ENCODE measurements at places on chromosomes 2 and 18.

GRCh38 chr2:237139123-237139675 lies 53.5 kb downstream of the COPS8 start:
- DNase-seq = no peak

- no peak for DNase-seq
Measured at GRCh38 chr18:28110924-28111323, 66.0 kb downstream of the CDH2 start.

DNA sequence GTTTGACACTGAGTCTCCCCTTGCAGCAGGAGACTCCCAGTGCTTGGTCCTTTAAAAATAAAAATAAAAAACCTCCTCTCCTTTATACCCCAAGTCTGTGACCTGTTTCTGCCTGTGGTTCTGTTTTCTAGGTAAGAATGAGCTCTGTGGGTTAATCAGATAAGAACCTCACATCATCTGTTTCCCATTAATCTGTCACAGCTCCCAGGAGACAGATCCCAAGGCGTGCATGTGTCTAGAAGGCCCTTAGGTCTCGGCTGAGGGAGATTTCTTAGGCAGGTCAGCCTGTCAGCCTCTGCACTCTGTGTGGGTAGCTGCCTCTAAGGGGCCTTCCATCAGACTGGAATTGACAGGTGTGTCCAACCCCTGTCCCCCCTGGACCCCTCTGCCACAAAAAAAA lies 80.7 kb downstream of the FHOD3 start:
- DNase-seq = no peak

DNA sequence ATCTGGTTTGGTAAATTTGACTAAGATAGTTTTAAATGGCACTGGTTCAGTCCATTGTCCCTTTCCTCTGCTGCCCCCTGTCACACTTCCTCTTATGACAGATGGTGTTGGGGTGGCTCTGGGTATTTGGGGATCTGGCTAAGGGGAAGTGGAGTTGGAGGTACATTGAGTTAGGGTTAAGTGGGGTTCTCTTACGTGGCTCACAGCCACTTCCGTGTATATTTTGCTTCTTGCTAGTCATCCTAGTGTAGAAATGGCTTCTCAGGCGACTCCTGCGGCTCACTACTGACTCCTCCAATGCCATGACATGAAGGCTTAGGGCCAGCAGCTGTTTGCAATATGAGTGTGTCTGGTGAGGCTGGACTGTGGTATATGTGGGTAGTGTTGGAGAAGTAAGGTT lies 187.0 kb downstream of the HAUS1 start:
- no peak for DNase-seq

GRCh38 chr2:59196491-59196890 lies 955.4 kb upstream of the FANCL start:
- no peak for DNase-seq

- DNase-seq = no peak
Measured at GRCh38 chr18:8029061-8029460, 461.9 kb downstream of the PTPRM start.

GRCh38 chr2:201546576-201546975 lies 95.0 kb downstream of the STRADB start:
- DNase-seq = no peak

DNA sequence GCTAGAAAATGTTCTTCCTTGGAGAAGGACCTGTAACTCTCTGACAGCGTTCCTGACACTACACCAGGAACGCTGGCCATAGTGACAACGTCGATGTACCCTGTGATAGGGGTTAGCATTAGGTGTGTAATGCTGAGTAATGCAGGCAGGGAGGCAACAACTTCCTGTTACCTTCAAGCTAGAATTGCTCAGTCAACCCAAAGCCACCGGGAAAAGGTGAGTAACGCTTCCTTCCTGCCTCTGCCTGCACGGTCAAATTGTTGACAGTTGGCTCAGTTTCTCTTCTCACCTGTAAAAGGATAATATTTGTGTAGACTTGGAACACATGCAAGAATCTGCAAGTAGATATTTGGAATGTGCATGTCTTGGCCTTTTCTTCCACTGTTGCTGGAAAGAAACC lies 12.7 kb downstream of the FAM110C start:
- DNase-seq = no peak

DNA sequence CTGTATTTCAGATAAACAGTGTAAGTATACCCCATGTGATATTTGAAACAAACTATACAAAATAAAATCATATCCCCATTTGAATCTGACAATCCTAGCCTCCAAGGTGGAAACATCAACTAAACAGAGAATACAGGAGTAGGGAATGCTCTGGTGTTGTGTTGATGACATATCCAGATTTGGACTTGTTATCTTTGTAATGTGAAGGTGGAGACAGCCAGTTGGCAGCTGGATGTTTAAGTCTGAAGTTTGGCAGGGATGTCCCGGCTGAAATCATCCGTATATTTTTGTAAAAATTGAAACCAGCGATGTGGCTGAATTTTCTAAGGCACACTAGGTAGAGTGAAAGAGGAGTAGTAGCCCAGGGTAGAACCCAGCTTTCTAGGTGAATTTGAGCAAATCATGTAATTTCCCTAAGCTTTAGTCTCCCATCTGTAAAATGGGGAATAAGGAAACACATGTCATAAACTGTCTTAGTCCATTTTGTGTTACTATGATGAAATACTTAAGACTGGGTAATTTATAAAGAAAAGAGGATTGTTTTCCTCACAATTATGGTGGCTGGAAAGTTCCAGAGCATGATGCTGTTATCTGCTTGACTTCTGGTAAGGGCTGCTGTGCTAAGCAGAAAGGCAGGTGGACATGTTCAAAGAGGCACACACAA lies 246.6 kb upstream of the APCDD1 start:
- DNase-seq = no peak

- DNase-seq = no peak
Measured at GRCh38 chr2:10232096-10232815, 70.4 kb upstream of the HPCAL1 start.

DNA sequence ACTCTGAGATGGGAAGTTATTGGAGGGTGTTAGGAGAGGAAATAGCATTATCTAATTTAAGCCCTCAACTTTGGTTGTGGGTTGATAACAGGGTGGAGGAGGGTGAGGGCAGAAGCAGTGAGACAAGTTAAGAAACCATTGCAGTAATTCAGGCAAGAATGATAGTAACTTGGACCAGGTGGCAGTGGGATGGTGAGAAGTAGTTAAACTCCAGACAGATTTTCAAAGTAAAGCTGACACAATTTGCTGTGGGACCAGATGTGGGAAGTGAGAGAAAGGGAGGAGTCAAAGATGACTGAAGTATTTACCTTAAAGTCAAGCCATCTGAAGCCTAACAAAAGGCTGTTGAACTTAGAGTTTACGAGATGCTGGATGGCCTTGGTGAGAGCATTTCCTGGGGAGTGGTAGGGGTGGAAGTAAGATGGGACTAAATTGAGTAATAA lies 163.2 kb upstream of the KLF7 start:
- DNase-seq = no peak

- no peak for DNase-seq
Measured at GRCh38 chr2:28544922-28545589, 49.2 kb downstream of the PLB1 start.

DNA sequence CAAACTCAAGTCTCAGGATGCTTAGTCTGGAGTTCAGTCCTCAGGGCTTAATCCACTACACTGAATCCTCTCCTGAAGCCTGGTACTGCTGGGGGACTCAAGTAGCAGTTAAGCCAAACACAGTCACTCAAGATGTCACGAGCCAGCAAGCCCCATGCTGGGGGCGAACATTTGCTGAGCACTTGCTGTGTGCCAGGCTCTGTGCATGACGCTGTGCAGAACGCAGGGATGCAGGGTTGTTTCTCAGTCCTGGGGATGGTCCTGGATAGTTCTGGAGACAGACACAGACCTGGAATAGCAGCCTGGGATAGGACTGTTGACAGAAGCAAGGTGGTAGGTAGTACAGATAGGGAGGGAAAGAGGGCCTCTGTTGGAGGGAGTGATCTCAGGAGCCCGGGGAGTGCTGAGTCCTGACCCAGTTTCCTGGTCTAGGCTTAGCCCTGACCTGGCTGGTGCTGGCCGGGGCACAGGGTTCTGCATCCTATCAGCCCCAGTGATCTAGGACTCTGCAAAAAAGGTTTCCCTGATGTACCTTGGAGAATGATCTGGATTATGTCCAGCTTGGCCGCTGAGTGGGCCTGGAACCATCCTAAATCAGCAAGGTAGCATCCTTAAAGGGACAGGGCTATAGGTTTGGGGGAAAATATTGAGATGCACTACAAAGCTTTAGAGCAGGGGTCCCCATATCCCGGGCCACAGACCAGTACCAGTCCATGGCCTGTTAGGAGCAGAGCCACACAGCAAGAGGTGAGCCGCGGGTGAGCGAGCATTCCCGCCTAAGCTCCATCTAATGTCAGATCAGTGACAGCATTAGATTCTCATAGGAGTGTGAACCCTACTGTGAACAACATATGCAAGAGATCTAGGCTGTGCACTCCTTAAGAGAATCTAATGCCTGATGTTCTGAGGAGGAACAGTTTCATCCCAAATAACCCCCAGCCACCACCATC lies 54.7 kb upstream of the OTOF start:
- DNase-seq = no peak

DNA sequence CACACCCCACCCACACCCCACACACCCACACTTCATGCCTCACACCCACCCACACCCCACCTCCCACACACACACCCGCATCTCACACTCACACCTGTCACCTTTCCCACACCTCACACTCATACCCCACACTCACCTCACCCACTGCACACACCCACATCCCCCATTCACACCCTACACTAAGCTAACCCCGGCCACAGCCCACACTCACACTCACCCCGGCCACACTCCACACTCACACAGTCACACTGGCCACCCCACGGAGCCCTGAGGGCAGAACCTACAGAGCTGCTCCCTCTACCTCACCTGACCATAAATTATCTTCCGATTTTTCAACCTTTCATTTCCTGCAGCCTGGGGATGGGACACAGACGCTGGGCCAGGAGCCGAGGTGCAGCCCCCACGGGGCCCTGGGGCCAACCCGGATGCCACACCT lies 241.3 kb downstream of the HDAC4 start:
- no peak for DNase-seq

GRCh38 chr2:25066455-25066854 lies 24.6 kb downstream of the EFR3B start:
- no peak for DNase-seq

GRCh38 chr2:68121873-68122679 lies 35.6 kb upstream of the PNO1 start:
- peak; percentile 77 for DNase-seq

GRCh38 chr18:55663891-55664290 lies 75.9 kb upstream of the TCF4 start:
- no peak for DNase-seq

DNA sequence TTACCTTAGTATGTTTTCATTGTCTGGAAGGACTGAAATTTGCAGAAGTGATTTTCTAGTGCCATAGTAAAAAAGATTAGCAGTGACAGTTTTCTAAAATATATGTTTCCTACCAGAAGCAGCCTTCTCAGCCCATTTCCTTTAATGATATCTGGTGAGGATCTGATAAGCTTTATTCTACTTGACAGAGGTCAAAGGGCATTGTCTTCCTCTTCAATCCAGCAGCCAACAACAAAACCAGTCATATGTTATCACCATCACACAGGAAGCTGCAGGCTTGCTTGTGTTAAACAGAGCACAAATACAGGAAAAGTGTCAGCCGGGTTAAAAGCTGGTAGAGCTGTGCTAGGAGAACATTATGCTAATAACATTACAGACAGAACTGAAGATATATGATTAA lies 35.6 kb upstream of the ZSWIM2 start:
- no peak for DNase-seq

- no peak for DNase-seq
Measured at GRCh38 chr18:13445241-13445897, 226.8 kb downstream of the LDLRAD4 start.

DNA sequence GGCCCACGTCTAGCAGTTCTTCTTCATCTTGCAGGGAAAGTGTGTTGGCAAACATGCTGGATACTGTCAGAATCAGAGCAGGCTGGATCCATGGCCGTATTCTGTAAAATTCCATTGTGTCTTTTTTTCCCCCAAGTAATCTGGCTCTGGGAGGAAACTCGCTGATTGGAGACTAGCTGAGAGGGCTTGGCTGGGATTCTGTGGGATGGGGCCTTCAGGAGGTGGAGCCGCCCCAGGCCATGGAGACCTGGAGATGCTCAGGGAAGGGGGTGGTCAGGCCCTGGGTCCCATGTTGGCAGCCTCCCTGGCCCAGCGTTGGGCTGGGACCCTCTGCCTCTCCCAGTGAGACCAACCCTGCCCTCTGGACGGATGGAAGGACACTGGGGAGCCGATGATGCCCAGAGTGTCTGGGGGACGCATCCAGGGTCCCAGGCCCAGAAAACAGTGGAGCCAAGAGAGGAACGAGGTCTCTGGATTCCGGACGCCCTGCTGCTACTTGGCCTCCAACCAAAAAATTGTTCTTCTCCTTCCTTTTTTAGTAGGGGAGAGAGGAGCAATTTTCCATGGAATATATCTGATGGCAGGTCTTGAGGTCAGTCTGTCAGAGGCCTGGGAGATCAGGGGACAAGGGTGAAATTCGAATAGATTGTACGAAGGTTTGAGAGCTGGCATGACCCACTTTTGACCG lies 114.5 kb downstream of the AGAP1 start:
- no peak for DNase-seq

DNA sequence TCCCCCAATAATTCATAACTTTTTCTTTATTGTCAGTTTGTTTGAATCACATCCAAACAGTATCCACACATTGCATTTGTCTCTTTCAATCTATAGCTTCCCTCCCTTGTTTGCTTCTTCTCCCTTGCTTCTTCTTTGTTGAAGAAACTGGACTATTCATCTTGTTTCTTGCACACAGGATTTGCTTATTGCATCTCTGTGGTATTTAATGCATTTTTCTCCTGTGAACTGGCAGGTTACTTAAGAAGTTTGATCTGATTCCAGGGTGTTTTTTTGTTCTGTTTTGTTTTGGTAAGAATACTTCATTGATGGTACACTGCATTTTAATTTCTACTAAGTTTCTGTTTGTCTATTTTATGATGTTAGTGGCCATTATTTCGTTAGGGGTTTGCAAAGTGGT lies 166.8 kb downstream of the CAMKMT start:
- no peak for DNase-seq

DNA sequence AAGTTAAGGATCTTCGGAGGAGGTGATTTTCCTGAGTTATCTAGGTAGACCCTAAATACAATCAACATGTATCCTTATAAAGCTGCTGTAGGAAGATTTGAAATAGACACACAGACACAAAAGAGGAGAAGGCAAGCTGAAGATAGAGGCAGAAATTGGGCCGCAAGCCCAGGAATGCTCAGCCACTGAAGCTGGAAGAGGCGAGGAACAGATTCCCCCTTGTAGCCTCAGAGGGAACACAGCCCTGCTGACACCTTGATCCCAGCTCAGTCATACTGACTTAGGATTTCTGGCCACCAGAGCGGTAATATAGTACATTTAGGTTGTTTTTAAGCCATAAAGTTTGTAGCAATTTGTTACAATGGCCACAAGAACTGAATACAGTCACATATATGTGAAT lies 90.9 kb downstream of the ETAA1 start:
- DNase-seq = no peak

- DNase-seq = no peak
Measured at GRCh38 chr2:137980459-137980858, 16.2 kb downstream of the HNMT start.

DNA sequence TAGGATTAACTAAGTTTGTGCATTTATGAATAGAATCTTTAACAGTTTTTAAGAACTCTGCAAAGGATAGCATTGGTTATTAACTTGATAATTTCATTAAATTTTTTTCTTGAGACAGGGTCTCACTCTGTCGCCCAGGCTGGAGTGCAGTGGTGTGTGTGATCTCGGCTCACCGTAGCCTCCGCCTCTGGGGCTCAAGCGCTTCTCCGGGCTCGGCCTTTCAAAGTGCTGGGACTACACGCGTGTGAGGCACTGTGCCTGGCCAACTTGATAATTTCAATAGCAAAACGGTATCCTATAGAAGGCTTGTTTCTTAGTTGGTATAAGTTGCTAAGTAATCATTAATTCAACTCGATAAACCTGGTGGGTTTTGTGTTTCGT lies 38.0 kb downstream of the ADNP2 start:
- DNase-seq = no peak

All from stimulated activated naive CD4-positive, alpha-beta T cell (primary cell).